ENCODE measurements at places on chromosomes 11 and 22. TPM values are rescaled to one million over a fixed set of nuclear protein-coding genes. Genes with fewer than 3 reads are reported as not detected.

DNA sequence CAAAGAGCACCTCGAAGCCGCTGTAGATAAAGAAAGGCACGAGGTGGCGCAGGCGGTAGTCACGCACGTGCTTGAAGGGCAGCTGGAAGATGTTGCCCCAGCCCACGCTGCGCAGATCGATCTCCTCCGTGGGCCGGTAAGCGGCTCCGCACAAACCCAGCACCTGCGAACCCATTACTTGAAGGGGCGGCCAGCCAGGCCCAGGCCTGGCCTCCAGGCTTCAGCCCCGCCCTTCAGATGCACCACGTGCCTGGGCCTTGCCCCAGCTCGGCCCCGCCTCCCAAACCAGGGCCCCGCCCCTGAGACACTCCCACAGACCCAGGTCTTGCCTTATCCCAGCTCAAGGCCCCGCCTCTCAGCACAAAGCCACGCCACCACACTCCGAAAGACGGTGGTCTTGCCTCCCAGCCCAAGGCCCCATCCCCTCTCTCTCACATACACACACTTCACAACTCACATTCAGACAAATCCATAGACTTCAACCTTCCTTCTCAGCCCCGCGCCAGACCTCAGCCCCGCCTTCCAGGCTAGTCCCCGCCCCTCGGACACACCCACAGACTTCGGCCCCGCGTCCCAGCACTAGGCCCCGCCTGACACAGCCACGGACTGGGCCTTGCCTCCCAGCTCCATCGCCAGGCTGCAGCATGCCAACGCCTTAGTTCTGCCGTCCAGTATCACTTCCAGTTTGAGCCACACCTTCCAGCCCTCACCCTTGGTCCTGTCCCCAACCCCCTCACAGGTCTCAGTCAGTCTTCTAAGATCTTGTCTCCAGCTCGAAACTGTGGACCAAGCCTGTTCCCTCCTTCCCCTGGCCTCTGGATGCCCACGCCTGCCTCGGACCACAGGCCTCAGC lies 7.0 kb downstream of the UNC93B1 start:
- peak; percentile 86 for DNase-seq

- DNase-seq = no peak
These were observed 45.2 kb upstream of the LINC01488 start for GRCh38 chr11:69436041-69436982.

DNA sequence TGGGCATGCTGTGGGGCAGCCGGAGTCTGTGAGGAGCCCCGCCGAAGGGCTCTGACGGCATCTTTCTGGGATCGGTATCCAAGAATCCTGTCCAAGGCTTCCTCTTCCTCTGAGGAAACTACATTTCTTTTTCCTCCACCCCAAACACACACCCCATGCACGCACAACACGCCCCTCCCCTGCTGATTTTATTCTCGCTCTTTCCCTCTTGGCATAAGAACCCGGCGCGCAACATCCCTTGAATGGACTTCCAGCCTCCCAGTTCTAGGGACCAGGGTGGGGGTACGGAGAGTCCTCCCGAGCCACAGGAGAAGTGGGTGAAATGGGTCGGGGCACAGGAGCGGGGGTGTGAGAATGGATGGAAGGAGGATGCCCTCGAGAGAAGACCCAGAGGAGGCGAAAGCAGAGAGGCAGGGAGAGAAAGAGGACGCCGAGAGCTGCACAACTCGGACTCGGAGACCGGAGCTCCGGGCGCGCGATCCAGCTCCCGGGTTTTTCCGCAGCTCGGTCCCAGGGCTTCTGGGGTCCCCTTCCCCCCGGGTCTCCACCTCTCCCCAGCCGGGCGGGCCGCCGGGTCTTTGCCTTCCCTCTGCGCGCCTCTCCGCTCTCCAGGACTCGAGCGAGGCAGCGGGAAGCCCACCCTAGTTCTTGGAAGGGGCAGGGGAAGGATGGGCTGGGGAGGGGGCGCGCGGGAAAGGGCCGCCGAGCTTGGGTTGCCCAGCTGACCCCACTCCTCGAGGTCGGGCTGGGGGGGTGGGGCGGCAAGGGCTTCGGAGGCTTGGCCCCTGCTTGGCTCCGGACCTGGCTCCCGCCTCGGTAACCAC lies 1.5 kb upstream of the LARGE1 start:
- DNase-seq = peak; percentile 71

- no peak for DNase-seq
These were observed 15.9 kb downstream of the NEAT1 start for GRCh38 chr11:65438257-65439151.

GRCh38 chr11:134272381-134273316 lies 3.5 kb upstream of the GLB1L3 start:
- no peak for DNase-seq

The NAALADL1 gene
- 34.1 TPM for total RNA-seq

The EHBP1L1 gene
- 89.7 TPM for total RNA-seq

The OR51D1 gene
- not detected for total RNA-seq
